ENCODE measurements at places on chromosomes 6 and 20.

- no peak for DNase-seq
Measured at GRCh38 chr6:168163096-168163731, 84.2 kb upstream of the FRMD1 start.

DNA sequence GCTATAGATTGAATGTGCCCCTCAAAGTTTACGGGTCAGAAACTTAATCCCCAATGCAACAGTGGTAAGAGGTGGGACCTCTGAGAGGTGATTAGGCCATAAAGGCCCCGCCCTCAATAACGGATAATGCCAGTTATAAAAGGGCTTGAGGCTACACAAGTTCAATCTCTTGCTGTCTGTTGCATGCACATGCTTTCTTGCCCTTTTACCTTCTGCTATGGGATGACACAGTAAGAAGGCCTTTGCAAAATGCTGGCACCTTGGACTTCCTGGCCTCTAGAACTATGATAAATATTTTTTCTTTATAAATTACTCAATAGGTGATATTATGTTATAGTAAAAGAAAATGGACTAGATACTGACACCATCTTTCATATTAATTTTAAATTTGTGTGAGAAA lies 806.1 kb downstream of the TENT5A start:
- no peak for DNase-seq

GRCh38 chr20:41508335-41508734 lies 109.8 kb downstream of the CHD6 start:
- DNase-seq: no peak

DNA sequence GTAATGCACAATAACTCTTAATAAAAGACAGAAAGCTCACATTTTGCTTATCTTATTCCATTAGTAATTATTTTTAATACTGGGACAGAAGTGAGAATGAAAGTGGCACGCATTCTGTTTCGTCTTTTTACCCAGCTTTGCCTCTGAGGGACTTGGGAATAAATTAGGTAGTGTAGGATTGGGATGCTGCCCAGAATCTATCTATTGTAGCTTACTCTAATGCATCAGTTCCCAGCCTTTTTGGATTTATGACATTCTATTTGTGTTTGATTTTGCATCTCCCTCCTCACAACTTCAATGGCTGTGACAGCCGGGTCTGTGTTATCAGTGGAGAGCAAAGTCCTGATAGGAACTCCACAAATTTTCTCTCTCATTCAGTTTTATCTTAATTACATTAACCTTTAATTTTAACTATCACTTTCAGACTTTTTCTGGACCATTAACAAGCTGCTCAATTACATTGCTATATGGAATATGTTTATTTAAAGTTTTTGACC lies 62.9 kb upstream of the TULP4 start:
- no peak for DNase-seq

- DNase-seq: no peak
Measured at GRCh38 chr6:39801456-39802251, 9.5 kb downstream of the DAAM2 start.
